Dermis lymphatic vessel endothelial cell (primary cell): ENCODE measurements at places on chromosomes 7 and 10. TPM values are rescaled to one million over a fixed set of nuclear protein-coding genes. Genes with fewer than 3 reads are reported as not detected.

Gene ABCB4
- total RNA-seq: under 0.01 TPM in 1 of 2 replicates, not detected in the other

Gene CAPZA2
- 188 and 240 TPM in 2 replicates for total RNA-seq

Gene RNF148
- 0.98 and 1.3 TPM in 2 replicates for total RNA-seq

Gene PRLHR
- total RNA-seq: not detected in 2 replicates

Gene RADIL
- 5.1 and 5.5 TPM in 2 replicates for total RNA-seq

Gene JCAD
- 55.3 and 59.0 TPM in 2 replicates for total RNA-seq

Gene GDF2
- total RNA-seq: not detected in 2 replicates

Gene RAPGEF5
- 245 and 258 TPM in 2 replicates for total RNA-seq

Gene EEPD1
- 1.2 and 1.3 TPM in 2 replicates for total RNA-seq

Gene ENO4
- total RNA-seq: under 0.01 TPM in 1 of 2 replicates, not detected in the other

Gene RNLS
- 0.54 and 0.60 TPM in 2 replicates for total RNA-seq

Gene NODAL
- not detected in 2 replicates for total RNA-seq

Gene HHEX
- 50.5 and 54.9 TPM in 2 replicates for total RNA-seq

Gene GPC2
- total RNA-seq: 1.3 and 3.5 TPM in 2 replicates

Gene TMEM236
- 0.17 and 0.43 TPM in 2 replicates for total RNA-seq
